ENCODE measurements at places on chromosomes 5 and 9. TPM values are rescaled to one million over a fixed set of nuclear protein-coding genes. Genes with fewer than 3 reads are reported as not detected.

MSH3 gene
- 22.8 TPM for polyA plus RNA-seq

DNA sequence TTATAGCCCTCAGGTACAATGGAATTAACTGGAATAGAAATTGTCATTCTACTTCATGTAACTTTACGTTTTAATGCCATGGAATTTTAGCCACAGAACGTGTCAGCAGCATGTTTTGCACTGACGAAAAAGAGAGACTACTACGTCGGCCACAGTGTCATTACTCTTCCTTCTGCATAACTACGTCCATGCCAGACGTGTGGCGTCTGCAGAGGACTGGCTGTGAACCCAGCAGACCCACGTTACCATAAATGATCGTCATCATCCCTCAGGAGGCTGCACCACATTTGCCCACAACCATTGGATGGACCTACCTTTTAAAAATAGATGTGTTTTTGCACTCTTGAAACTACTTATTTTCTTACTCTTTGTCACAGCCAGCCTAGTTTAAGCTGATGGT lies 63.8 kb upstream of the ATG10 start:
- DNase-seq, result no peak

GRCh38 chr9:126376311-126377175 lies 49.9 kb downstream of the MVB12B start:
- DNase-seq, result no peak

GRCh38 chr5:116883875-116884274 lies 309.3 kb upstream of the SEMA6A start:
- DNase-seq, result no peak

IPPK gene
- polyA plus RNA-seq, result 10.4 TPM

DNA sequence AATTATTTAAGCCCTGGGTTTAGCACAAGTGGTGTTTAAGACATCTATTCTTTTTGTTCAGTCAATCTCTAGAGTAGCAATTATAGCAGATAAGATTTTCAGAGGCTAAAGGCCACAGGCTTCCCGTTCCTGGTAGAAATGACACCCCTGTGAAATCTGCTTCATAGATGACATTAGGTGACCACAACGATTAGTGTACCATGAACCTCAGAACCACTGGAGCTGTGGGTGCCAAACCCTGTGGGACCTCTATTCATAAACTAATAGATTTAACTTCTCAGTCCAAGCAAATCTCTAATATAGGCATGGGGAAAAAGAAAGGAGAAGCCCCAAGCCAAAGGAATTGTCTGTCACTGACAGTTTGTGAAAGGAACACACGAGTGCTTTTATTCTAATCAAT lies 207.4 kb downstream of the ARRDC3 start:
- no peak for DNase-seq

- DNase-seq, result no peak
Observed at GRCh38 chr9:107345327-107345726, 62.2 kb downstream of the RAD23B start.

DNA sequence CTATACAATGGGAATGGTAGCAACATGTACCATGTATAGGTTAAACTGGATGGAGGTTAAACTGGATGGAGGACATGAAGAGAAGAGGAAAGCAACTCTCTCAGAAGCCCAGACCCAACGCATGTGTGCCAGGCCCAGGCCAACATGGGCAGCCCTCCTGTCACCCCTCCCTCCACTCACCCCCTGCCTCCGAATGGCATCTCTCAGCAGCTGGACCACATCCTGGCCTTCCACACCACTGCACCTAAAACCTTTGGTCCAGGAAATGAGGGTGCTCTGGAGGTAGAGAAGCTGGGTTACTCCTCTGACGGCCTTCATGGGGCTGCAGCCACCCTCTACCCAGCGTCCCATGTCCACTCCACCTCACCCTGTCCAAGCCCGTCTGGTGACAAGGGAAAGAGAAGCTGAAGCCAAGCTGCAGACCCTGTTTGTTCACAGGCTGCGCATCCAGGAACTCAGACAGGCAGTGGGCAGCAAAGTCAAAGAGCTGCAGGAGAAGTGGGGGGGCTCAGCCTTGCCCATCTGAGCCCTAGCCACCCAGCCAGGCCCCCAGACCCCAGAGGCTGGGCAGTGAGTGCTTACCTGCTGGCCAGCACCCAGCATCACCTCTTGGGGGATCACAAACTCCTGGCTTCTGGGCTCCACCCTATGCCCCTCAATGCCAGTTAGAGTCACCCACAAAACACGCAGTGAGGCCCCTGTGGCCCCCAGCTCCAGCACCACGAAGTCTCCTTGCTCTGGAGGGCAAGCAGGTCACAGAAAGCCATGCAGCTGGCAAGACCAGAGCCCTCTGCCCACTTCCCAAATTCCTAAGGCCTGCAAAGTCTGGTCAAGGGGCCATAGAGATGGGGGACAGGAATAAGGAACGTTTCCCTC lies 8.5 kb downstream of the HK3 start:
- DNase-seq, result no peak
